ENCODE measurements at places on chromosomes 2 and 18.

DNA sequence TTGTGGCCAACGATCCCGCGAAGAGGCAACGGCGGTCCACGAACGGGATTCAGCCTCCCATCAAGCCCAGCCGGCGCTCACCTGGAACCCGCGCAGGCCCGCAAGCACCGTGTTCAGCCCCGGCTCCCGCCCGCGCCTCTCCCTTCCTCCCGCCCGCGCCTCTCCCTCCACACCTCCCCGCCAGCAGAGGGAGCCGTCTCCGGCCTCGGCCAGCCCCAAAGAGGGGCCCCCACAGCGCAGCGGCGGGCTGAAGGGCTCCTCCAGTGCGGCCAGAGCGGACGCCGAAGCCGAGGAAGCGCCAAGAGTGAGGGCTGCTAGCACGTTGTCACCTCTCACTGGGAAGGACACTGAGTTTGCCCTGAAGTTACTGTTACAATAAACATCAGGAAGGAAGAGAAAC is 55.3 kb upstream of the LAPTM4A start:
- DNase-seq = no peak

- DNase-seq = no peak
Measured at GRCh38 chr18:8212896-8213780, 396.1 kb upstream of the RAB12 start.

GRCh38 chr18:31679133-31679742 is 5.1 kb downstream of the B4GALT6 start:
- DNase-seq = no peak

DNA sequence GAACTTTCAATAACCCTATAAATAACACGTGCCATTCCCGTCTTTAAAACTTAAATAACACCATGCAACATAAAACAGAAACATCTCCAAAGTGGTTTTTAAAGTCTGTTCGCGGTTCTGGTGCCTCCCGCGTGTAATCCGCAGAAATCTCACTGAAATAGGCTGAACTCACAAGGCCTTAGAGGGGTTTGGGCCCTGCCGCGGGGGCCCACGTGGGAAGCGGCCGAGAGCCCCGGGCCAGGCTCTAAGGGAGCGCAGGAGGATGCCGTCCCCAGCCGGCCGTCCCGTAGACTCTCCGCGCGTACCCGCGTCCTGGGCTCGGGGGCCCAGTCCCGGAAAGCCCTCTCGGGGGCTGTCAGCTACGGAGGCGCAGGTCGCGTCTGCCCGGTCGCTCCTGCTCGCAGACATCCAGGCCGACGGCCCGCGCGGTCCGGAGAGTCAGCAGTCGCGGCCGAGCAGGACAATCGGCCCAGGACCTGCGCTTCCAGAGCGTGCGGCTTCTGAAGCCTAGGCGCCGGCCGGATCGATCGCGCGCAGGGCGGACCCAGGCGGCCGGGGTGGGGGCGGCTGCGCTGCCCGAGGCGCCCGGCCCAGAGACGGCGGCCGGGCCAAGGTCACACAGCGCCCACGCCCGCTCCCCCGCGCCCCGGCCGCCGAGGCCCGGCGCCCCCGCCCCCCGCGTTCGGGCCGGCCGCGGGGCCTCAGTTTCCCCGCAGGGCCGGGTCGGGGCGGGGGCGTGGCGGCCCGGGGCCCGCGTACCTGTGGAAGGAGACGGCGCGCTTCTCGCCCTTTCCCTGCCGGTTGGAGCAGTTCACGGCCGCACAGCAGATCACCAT is 558 bp downstream of the THAP4 start:
- peak; percentile 51 for DNase-seq

GRCh38 chr2:159758686-159759085 is 39.3 kb downstream of the CD302 start:
- no peak for DNase-seq

DNA sequence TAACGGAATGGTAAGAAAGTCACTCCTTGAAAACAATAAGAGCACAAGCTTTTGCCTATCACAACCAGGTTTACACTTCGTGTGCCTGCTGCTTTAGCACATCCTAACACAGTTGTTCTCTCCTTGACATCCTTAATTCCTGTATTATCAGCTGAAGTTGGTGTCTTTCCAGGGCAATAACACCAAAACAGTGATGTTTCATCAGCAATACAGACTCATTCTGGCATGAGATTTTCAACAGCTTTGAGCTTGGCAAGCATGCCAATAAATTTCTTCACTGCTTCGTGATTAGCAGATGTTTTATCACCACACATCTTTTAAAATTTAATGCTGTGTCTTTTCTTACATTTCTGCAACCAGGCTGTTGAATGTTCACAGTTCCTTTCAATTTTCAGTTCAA is 148.4 kb downstream of the EIPR1 start:
- DNase-seq = no peak

DNA sequence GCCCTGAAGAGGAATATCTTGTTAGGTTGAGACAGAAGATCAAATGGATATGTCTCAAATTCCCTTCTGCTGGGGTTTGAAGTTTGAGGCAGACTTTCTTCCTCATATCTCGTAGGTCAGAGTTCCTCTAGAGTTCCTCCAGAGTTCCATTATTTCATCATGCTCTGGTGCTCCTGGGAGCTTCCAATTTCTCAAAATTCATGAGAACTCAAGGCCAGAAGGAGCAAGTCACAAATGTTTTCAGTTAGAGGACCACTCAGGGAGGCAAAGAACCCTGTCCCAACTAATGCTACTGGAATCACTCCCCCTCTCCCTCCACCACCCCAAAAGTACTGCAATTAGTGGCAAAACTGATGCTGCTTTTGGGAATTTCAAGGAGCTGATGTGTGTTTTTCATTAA is 115.7 kb upstream of the RBMS1 start:
- no peak for DNase-seq

DNA sequence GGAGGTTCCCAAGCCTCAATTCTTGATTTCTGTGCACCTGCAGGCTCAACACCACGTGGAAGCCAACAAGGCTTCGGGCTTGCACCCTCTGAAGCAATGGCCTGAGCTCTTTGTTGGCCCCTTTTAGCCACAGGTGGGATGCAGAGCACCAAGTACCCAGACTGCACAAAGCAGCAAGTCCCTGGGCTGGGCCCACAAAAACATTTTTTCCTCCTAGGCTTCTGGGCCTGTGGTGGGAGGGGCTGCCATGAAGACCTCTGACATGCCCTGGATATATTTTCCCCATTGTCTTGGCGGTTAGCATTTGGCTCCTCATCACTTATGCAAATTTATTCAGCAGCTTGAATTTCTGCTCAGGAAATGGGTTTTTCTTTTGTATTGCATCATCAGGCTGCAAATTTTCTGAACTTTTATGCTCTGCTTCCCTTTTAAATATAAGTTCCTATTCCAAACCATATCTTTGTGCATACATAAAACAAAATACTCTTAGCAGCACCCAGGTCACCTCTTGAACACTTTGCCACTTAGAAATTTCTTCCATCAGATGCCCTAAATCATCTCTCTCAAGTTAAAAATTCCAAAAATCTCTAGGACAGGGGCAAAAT is 9.0 kb upstream of the MATN3 start:
- no peak for DNase-seq

- DNase-seq = no peak
Measured at GRCh38 chr18:36298126-36298741, 721 bp downstream of the FHOD3 start.

- DNase-seq = peak; percentile 21
Measured at GRCh38 chr2:64699712-64700111, 46.0 kb upstream of the SERTAD2 start.

GRCh38 chr2:216950547-216950946 is 90.7 kb upstream of the TNP1 start:
- no peak for DNase-seq

GRCh38 chr2:232951891-232952290 is 61.2 kb downstream of the NGEF start:
- DNase-seq = no peak

- DNase-seq = no peak
Measured at GRCh38 chr2:100176925-100177324, 34.5 kb upstream of the AFF3 start.

GRCh38 chr2:25204190-25204838 is 35.9 kb upstream of the POMC start:
- no peak for DNase-seq

- DNase-seq = no peak
Measured at GRCh38 chr2:195601361-195601760, 55.7 kb upstream of the SLC39A10 start.

GRCh38 chr2:212109217-212109616 is 429.4 kb downstream of the ERBB4 start:
- DNase-seq = no peak

DNA sequence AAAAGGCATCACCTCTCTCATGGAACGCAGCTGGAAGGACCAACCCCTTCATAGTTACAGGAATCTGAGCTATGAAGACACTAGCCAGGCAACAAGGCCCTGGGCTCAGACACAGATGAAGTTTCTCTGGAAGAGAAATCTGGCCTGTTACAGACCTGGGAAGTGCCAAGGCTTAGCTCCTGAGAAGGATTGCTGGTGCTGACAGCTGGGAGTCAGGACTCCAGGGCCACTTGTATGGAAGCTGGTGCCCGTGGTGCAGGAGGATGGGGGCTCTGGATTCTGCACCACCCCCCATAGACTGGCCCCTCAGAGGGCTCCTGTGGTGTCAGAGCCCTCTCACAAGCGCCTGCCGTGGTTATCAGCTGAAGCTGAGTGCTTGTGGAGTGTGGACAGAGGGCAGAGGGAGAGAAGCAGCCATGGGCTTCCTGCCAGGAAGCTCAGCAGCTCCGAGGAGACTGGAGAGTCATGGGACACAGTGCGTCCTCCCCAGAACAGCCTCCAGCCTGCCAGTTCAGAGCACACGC is 87.3 kb upstream of the LCLAT1 start:
- DNase-seq = no peak

GRCh38 chr18:74422541-74422940 is 34.6 kb downstream of the DIPK1C start:
- DNase-seq = no peak

- DNase-seq = no peak
Measured at GRCh38 chr2:63855418-63856302, 14.0 kb downstream of the UGP2 start.

All from A673 (cell line).